HepG2 (cell line): ENCODE measurements at places on chromosomes 6 and 20. TPM values are rescaled to one million over a fixed set of nuclear protein-coding genes. Genes with fewer than 3 reads are reported as not detected.

HCRTR2 gene
- not detected in 2 replicates for polyA plus RNA-seq

OXT gene
- polyA plus RNA-seq, result not detected in 2 replicates

ULBP2 gene
- polyA plus RNA-seq, result not detected in 2 replicates

BLOC1S5 gene
- polyA plus RNA-seq, result 8.5 and 10.5 TPM in 2 replicates

BEND6 gene
- polyA plus RNA-seq, result 0.10 and 0.21 TPM in 2 replicates

CUTA gene
- polyA plus RNA-seq, result 169 and 170 TPM in 2 replicates

GSTA2 gene
- polyA plus RNA-seq, result 0.75 and 1.1 TPM in 2 replicates

PAK5 gene
- not detected in 2 replicates for polyA plus RNA-seq

MTFR2 gene
- polyA plus RNA-seq, result 5.1 and 6.7 TPM in 2 replicates

FIG4 gene
- polyA plus RNA-seq, result 5.5 and 5.9 TPM in 2 replicates

HTR1E gene
- not detected in 2 replicates for polyA plus RNA-seq

SCRT2 gene
- not detected in 2 replicates for polyA plus RNA-seq

MAP7 gene
- not detected in 2 replicates for polyA plus RNA-seq

ADGB gene
- not detected in 2 replicates for polyA plus RNA-seq

RIPPLY2 gene
- polyA plus RNA-seq, result not detected in 2 replicates

BIRC7 gene
- polyA plus RNA-seq, result 5.1 and 8.6 TPM in 2 replicates
